ENCODE measurements at places on chromosomes 4 and X.

GRCh38 chr4:93403571-93403970 lies 425.0 kb upstream of the ATOH1 start:
- no peak overlapping the region for H3K4me3 ChIP-seq
- H3K27ac ChIP-seq, result no peak overlapping the region
- H3K27me3 ChIP-seq, result no peaks in the 10 kb centered on the region
- H3K4me1 ChIP-seq, result no peaks in the 10 kb centered on the region

DNA sequence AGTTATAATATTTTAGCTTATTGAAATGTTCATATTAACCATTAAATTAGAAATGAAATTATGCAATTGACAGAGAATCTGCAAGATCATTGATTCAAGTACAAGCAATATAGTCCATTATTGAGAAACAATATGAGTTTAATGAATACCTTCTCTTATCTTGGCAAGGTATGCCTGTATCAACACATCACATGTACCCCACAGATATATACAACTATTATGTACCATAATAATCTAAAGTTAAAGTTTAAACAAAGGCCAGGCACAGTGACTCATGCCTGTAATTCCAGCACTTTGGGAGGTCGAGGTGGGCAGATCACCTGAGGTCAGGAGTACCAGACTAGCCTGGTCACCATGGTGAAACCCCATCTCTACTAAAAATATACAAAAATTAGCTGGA lies 514.7 kb downstream of the PCDH7 start:
- no peaks in the 10 kb centered on the region for H3K27me3 ChIP-seq
- no peaks in the 10 kb centered on the region for H3K36me3 ChIP-seq
- H3K27ac ChIP-seq, result no peak overlapping the region
- H3K4me1 ChIP-seq, result no peaks in the 10 kb centered on the region
- no peak for DNase-seq
- no peak overlapping the region for H3K4me3 ChIP-seq

DNA sequence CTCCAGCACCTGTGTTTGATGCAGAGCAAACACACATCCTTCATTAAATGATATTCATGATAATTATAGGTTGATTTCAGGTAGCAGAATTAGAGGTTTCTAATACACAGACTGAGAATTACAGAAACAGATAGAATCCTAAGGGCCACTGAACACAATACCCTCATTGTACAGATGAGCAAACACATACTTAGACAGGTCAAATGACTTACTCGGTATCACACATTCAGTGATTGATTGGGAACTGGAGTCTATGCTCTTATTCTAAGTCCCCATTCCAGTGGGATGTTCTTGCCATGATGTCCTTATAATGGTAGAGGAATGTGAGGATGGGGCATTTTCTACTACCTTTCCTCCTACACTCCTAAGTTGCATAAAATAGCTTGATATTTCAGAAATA lies 70.8 kb downstream of the DCAF8L1 start:
- DNase-seq, result no peak
- H3K36me3 ChIP-seq, result no peaks in the 10 kb centered on the region
- no peak overlapping the region for H3K4me3 ChIP-seq
- H3K4me1 ChIP-seq, result no peaks in the 10 kb centered on the region

GRCh38 chr4:1627417-1628313 lies 56.4 kb downstream of the FAM53A start:
- H3K27me3 ChIP-seq, result no peaks in the 10 kb centered on the region
- no peak overlapping the region for H3K4me3 ChIP-seq
- H3K36me3 ChIP-seq, result no peaks in the 10 kb centered on the region
- H3K4me1 ChIP-seq, result no peaks in the 10 kb centered on the region
- no peak overlapping the region for H3K27ac ChIP-seq
- no peak for DNase-seq

DNA sequence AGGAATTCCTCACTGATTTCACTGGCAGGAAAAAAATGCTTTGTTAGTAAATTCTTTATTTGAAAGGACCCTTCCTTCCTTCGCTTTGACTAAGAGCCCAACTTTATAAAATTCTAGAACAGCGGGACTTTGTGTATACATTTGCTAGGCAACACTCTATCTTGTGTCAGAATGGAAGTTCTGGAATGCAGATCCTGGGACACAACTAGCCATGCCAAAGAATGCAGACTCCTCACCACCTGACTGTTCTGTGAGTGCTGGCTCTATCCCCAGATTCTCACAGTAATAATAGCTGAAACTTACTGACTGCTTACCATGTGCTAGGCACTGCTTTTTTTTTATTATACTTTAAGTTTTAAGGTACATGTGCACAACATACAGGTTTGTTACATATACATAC lies 73.3 kb upstream of the ZDHHC15 start:
- no peak for DNase-seq
- no peaks in the 10 kb centered on the region for H3K4me1 ChIP-seq
- H3K36me3 ChIP-seq, result no peaks in the 10 kb centered on the region
- H3K27ac ChIP-seq, result no peak overlapping the region

DNA sequence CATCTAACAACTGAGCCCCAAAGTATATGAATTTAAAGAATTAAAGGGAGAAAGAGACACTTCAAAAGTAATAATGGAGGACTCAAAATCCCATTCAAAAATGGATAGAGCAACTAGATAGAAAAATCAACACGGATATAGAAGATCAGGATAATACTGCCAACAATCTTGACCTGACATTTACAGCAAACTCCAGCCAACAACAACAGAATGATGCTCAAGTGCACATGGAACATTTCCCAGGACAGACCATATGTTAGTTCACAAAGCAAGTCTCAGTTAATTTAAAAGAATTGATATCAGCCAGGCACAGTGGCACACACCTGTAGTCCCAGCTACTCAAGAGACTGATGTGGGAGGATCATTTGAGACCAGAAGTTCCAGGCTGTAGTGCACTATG lies 72.0 kb upstream of the SMARCAD1 start:
- H3K4me3 ChIP-seq, result no peak overlapping the region
- H3K4me1 ChIP-seq, result no peaks in the 10 kb centered on the region
- DNase-seq, result no peak
- H3K36me3 ChIP-seq, result no peaks in the 10 kb centered on the region
- no peak overlapping the region for H3K27ac ChIP-seq

DNA sequence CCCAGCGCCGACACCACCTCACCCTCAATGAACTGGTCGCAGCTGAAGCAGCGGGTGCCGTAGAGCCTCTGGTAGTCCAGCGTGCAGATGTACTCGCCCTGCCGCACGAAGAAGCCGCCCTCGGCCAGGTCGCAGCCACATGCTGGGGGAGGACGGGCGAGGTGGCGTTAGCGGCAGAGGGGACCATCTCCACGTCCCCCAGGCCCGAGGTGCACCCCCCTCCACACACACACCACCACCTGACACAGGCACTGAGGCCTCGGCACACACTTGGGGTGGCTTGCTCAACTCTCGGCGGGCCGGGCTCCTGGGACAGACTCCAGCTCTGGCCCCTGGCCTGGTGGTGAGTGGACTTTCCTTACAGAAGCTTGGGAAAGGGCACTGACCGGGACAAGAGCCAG lies 61.5 kb downstream of the ABLIM2 start:
- no peaks in the 10 kb centered on the region for H3K4me1 ChIP-seq
- H3K4me3 ChIP-seq, result no peak overlapping the region
- H3K27ac ChIP-seq, result no peak overlapping the region
- no peaks in the 10 kb centered on the region for H3K36me3 ChIP-seq
- no peak for DNase-seq

DNA sequence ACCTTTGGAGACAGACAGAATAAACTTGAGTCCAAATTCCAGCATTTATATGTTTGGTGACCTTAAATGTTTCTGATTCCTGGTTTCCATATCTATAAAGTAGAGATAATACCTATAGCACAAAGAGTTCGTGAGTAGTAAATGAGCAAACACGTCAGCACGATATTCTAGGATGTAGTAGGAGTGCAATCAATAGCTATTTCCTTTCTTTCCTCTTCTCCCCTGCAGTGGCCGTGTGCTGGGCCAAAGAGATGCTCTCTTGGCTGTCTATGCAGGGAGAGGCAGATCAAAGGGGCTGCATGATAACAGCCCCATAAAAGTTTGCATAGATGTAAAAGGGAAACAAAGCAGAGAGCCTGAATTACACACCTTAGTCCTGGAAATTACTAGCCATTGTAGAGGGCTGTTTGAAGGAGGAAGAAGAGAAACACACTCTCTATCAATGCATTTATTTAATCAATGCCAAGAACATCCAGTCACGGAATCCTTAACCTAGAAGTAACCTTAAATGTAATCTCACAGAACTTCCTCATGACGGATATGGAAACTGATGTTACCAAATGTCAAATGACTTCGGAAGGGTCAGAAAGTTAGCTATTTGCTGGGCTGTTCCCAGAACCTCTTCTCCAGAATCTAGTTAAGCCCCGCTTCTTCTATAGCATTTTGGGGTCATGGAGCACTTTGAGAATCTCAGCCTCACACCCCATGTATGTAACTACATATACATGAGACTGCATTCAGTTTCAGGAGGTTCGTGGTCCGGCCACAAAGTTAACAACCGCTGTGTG lies 35.5 kb upstream of the PLAC8 start:
- H3K36me3 ChIP-seq, result no peaks in the 10 kb centered on the region
- no peaks in the 10 kb centered on the region for H3K27me3 ChIP-seq
- H3K4me3 ChIP-seq, result no peak overlapping the region
- H3K4me1 ChIP-seq, result no peaks in the 10 kb centered on the region

DNA sequence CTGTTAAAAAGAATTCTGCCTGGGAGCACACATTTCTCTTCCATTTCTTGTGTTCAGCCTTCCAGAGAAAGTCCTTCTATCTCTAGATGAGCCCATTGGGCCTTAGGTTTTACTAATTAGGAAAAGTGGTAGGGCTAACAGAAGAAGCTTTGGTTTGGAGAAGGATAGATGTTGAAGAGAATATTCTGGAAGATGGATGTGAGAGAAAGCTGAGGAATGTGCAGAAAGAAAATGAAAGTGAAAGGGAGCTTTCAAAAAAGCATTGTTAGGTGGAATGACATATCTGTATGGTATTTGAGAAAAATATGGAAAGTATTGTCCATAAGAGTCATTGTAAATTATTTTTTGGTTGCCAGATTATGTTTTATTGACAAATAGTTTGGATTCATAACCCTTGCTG lies 474.8 kb upstream of the SLIT2 start:
- H3K27me3 ChIP-seq, result no peaks in the 10 kb centered on the region
- H3K4me3 ChIP-seq, result no peak overlapping the region
- no peak for DNase-seq
- no peaks in the 10 kb centered on the region for H3K36me3 ChIP-seq

GRCh38 chrX:21735038-21735767 lies 22.7 kb downstream of the SMPX start:
- H3K36me3 ChIP-seq, result no peaks in the 10 kb centered on the region
- H3K27ac ChIP-seq, result no peak overlapping the region
- no peak overlapping the region for H3K4me3 ChIP-seq
- H3K4me1 ChIP-seq, result no peaks in the 10 kb centered on the region
- H3K27me3 ChIP-seq, result no peaks in the 10 kb centered on the region

- H3K27ac ChIP-seq, result no peak overlapping the region
- no peaks in the 10 kb centered on the region for H3K36me3 ChIP-seq
- DNase-seq, result no peak
- H3K4me3 ChIP-seq, result peak overlapping the region; percentile 27
- no peaks in the 10 kb centered on the region for H3K4me1 ChIP-seq
Observed at GRCh38 chrX:108437349-108438109, 693 bp downstream of the COL4A6 start.

- DNase-seq, result peak; percentile 62
- no peaks in the 10 kb centered on the region for H3K4me1 ChIP-seq
- peak overlapping the region; percentile 54 for H3K4me3 ChIP-seq
- no peaks in the 10 kb centered on the region for H3K36me3 ChIP-seq
- peak overlapping the region; percentile 87 for H3K27ac ChIP-seq
- no peaks in the 10 kb centered on the region for H3K27me3 ChIP-seq
Observed at GRCh38 chr4:151409470-151410313, 716 bp downstream of the FHIP1A start.

GRCh38 chr4:24730256-24731001 lies 64.9 kb upstream of the SOD3 start:
- no peaks in the 10 kb centered on the region for H3K4me1 ChIP-seq
- H3K4me3 ChIP-seq, result no peak overlapping the region
- DNase-seq, result no peak
- H3K27ac ChIP-seq, result no peak overlapping the region
- H3K36me3 ChIP-seq, result no peaks in the 10 kb centered on the region

DNA sequence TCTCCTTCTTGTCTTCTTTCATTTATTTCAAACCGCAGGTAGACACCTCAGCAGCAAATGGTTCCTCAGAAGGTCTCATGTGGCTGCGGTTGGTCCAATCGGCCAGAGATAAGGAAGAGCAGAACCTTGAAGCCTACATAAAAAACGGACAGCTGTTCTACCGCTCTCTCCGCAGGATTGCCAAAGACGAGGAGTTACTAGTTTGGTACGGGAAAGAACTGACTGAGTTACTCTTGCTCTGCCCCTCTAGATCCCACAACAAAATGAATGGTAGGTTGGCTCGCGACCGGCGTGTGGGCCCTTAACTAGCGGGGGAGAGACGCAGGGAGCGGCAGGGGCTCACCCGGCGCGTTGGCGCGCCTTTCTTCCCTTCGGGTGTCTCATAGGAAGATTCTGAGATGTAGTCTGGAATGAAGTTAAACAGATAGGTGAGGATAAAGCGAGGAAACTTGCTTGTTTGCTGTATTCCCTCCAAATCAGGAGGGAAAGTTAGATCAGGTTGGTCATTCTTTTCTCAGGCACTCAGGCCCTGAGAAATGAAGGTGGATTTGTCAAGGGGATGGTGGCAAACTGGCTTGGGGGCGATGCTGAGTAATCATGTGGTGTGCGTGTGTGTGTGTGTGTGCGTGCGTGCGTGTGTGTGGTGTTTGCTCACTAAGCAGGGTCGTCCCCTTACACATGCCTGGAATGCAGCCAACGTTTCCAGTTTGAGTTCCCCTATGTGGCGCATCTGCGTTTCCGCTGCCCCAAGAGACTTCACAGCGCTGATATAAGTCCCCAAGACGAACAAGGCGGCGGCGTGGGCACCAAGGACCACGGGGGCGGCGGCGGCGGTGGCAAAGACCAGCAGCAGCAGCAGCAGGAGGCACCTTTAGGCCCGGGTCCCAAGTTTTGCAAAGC lies 4.2 kb downstream of the PRDM8 start:
- no peaks in the 10 kb centered on the region for H3K4me1 ChIP-seq
- peak overlapping the region; percentile 67 for H3K4me3 ChIP-seq
- no peaks in the 10 kb centered on the region for H3K27me3 ChIP-seq

DNA sequence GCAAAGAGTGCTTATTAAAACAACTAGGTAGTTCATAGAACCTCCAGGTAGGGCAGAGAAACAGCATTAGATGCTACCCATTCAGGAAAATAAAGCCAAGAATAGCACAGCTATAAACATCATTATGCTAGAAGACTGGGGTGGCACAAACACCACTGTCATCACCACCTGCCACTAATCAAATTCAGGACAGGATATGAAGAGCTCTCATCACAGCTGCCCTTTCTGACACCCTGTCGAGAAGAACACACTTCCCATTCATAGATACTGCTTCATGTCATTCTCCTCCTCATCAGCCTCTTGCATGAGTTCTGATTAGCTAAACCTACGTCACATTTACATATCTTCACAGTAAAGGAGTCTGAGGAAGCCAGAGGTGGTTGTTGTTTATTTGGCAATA lies 692.3 kb upstream of the HS3ST1 start:
- no peak for DNase-seq
- H3K27ac ChIP-seq, result no peak overlapping the region
- H3K4me3 ChIP-seq, result no peak overlapping the region
- H3K36me3 ChIP-seq, result no peaks in the 10 kb centered on the region

Data from prostate gland (tissue), 2 donors.